ENCODE measurements at places on chromosomes 5 and 9. TPM values are rescaled to one million over a fixed set of nuclear protein-coding genes. Genes with fewer than 3 reads are reported as not detected.

NEUROG1 gene
- not detected for total RNA-seq

CA9 gene
- total RNA-seq = 0.89 TPM

PRRX2 gene
- 5.1 TPM for total RNA-seq

CCDC171 gene
- total RNA-seq = 1.8 TPM

DNA sequence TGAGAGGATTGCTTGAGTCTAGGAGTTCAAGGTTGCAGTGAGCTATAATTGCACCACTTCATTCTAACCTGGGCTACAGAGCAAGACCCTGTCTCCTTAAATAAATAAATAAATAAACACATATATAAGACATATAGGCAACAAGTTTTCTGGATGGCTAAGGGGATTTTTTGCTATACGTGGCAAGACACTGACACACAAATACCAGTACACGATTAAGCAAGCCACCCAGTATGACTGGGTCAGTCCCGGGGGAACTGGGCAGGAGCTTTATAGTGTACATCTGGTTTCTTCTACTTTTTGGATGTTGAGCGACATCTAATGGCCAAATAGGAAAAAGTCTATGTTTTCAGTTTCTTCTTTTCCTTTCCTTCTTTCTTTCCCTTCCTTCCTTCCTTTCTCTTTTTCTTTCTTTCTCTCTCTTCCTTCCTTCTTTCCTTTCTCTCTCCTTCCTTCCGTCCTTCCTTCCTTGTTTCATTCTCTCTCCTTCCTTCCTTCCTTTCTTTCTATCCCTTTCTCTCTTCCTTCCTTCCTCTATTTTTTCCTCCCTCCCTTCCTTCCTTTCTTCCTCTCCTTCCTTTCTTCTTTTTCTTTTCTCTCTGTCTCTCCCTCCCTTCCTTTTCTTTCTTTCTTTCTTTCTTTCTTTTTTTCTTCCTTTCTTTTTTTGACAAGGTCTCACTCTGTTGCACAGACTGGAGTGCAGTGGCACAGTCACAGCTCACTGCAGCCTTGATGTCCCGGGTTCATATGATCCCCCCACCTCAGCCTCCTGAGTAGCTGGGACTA, 47.0 kb upstream of the PLIN2 start:
- no peaks in the 10 kb centered on the region for H3K36me3 ChIP-seq
- peak; percentile 21 for DNase-seq
- H3K4me1 ChIP-seq = peaks cover 29% of the 10 kb centered on the region

- no peaks in the 10 kb centered on the region for H3K36me3 ChIP-seq
- DNase-seq = no peak
- H3K27ac ChIP-seq = no peak overlapping the region
- no peaks in the 10 kb centered on the region for H3K27me3 ChIP-seq
- no peaks in the 10 kb centered on the region for H3K4me1 ChIP-seq
Observed at GRCh38 chr5:102241809-102242421, 54.2 kb downstream of the SLCO4C1 start.

- H3K27me3 ChIP-seq = peaks cover 2% of the 10 kb centered on the region
- H3K4me1 ChIP-seq = no peaks in the 10 kb centered on the region
- no peak overlapping the region for H3K4me3 ChIP-seq
- no peaks in the 10 kb centered on the region for H3K36me3 ChIP-seq
- DNase-seq = no peak
Observed at GRCh38 chr9:69655065-69655464, 17.1 kb downstream of the APBA1 start.

DNA sequence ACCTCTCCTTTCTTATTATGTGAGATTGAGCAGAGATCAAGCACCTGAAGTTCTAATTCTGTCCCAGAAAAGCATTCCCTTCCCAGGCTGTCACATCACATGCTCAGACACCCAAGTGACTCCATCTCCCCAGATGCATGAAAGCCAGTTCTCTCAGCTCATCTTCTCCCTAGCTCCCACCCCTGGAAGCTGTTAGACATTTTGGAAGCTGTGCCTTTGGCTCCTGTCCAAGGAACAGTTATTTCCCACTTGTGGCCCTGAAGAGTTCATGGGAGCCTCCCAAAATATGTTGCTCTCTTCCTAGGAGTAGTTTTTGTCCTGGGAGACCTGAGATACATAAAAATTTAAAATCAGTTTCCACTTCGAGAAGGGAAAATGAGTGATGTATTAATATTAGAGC, 161.4 kb upstream of the GAS1 start:
- no peaks in the 10 kb centered on the region for H3K27me3 ChIP-seq
- H3K27ac ChIP-seq = no peak overlapping the region
- no peaks in the 10 kb centered on the region for H3K4me1 ChIP-seq
- H3K36me3 ChIP-seq = no peaks in the 10 kb centered on the region
- no peak overlapping the region for H3K4me3 ChIP-seq

DNA sequence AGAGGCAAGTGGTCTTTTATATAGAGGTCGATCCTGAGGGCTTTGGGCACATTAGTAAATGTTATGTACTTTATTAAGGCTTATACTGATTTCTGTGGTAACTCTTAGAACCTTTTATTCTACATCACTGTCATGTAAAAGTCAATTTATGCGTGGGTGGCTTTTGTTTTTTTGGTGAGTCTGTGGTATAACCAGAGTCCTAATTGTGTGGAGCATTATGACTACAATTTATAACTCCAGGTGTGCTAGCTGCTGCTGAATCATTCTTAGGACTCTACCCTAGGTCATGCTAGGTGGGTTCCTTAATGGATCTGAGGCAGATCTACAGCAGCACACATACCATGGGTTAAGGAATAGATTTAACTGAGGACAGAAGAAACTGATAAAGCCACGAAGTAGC, 33.9 kb upstream of the KCNN2 start:
- H3K36me3 ChIP-seq = no peaks in the 10 kb centered on the region
- H3K27me3 ChIP-seq = no peaks in the 10 kb centered on the region
- no peak overlapping the region for H3K4me3 ChIP-seq
- no peak overlapping the region for H3K27ac ChIP-seq
- H3K4me1 ChIP-seq = no peaks in the 10 kb centered on the region

DNA sequence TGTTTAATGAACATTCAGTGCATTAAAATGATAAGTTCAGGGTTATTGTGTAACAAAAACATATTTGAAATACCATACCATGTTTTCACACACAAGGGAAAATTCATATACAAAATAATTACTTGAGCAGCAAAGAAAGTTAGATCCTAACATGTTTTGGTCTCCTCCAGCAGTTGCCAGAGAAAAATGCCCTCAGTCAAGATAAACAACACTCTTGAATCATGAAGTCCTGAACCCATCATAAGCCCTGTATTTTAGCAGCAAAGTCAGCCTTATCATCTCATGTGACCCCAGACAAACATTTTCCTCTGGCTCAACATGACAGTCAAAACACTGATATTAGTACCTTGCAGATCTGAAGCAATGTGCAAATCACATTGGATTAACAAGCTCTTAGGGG, 1541.1 kb upstream of the WWC1 start:
- H3K4me1 ChIP-seq = no peaks in the 10 kb centered on the region
- DNase-seq = no peak
- H3K4me3 ChIP-seq = no peak overlapping the region
- H3K27me3 ChIP-seq = no peaks in the 10 kb centered on the region
- H3K27ac ChIP-seq = no peak overlapping the region
